ENCODE measurements at places on chromosomes 11 and 22.

- no peak for DNase-seq
Measured at GRCh38 chr11:4577761-4578160, 3.8 kb upstream of the OR52I2 start.

- DNase-seq, result no peak
Measured at GRCh38 chr22:36552289-36552688, 23.3 kb upstream of the EIF3D start.

GRCh38 chr11:19160847-19161246 lies 40.9 kb downstream of the CSRP3 start:
- no peak for DNase-seq

GRCh38 chr11:77435972-77436371 lies 37.9 kb downstream of the PAK1 start:
- DNase-seq, result no peak

DNA sequence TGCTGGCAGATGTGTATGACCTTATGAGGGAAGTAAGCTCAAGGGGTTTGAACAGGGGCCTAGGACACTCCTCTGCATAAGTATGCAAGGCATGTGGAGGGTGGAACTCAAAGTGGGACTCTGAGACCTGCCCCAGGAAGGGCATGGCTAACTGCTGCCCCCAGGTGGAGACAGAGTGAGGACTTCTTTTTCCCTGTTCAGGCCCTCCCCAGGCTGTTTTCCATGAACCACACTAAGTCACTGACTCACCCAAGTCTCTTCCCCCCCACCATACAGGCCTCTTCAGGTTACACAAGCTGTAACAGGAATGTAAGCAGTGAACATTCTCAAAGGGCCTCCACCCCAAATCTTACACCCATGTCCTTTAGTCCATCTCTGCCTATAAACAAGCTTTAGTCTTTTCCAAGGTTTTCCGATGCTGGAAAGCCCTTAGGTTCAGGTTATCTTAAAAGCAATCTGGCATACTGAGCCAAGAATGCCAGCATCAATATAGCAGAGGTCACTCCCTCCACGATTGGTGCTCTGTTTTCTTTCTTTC lies 13.1 kb downstream of the EEF1G start:
- DNase-seq, result no peak

DNA sequence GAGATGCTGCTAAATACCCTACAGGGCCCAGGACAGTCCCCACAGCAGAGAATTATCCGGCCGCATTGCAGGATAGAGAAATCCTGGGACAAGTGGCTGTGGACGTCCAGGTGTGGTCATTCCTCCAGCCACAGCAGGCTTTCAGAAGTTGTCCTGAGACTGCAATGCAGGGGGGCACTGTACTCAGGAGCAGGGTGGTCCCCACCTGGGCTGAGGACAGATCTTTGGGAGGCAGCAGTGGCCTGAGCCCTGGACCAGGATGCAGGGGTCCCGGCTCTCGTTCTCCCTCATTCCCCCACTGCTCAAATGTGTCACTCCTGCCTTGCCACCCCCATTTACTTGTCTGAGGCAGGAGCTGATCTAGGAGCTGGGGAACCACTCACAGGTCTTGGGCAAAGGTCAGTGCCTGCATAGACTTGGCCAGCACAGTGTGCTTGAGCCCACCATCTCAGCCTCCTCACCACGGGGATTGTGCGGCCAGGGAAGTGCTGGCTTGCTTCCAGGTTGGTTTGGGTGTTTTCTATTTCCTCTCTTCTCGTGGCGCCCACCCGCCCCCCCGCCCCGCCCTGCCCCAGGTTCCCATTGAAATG lies 15.3 kb downstream of the LINC01488 start:
- DNase-seq, result no peak

GRCh38 chr11:100578831-100579311 lies 108.2 kb upstream of the ARHGAP42 start:
- DNase-seq, result no peak

DNA sequence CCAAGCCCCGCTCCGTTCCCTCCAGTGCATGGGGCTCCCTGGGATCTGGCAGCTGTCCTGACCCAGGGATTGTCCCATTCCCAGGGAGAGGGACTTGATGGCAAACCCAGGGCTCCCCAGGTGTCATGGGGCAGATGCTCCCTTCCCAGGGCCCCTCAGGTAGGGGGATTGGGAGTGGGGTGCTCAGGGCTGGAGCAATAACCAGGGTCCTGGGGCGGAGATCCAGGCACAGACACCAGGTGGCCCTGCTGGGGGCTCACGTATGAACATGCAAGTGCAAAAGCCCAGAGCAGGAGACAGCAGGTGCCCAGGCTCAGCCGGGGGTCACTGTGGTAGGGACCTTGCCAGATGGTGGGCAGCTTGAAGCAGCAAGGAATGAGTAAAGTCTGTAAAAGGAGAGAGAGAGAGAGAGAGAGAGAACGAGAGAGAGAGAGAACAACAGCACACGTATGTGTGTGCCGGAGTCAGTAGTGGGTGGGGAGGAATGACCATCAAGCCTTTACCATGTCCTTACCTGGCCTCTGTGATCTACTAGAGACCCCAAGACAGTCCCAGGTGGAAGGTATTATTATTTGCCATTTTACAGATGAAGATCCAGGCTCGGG lies 19.3 kb upstream of the MPPED1 start:
- no peak for DNase-seq

- no peak for DNase-seq
Measured at GRCh38 chr22:35866651-35867050, 149.0 kb downstream of the APOL5 start.

- DNase-seq, result no peak
Measured at GRCh38 chr11:44351006-44351660, 41.2 kb upstream of the ALX4 start.

GRCh38 chr11:78876676-78877075 lies 302.0 kb upstream of the NARS2 start:
- no peak for DNase-seq

DNA sequence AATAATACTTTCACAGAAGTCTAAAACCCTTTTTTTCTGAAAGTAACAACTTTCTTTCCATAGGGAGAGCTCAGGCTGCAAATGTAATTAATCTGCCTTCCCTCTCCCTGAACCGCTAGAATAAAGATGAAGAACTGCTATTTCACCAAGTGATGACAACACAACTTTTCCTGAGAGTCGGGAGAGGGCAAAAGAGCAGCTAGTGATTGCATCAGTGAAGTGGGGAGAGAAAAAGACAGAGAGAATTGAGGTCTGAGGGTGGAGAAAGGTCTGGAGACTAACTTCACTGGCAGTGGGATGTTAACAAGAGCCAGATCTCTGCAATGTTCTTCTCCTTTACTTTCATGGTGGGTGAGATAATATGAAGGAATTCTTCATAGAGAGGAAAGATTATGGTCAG lies 10.9 kb upstream of the MPEG1 start:
- DNase-seq, result no peak

- no peak for DNase-seq
Measured at GRCh38 chr11:82676483-82677094, 57.1 kb downstream of the FAM181B start.

DNA sequence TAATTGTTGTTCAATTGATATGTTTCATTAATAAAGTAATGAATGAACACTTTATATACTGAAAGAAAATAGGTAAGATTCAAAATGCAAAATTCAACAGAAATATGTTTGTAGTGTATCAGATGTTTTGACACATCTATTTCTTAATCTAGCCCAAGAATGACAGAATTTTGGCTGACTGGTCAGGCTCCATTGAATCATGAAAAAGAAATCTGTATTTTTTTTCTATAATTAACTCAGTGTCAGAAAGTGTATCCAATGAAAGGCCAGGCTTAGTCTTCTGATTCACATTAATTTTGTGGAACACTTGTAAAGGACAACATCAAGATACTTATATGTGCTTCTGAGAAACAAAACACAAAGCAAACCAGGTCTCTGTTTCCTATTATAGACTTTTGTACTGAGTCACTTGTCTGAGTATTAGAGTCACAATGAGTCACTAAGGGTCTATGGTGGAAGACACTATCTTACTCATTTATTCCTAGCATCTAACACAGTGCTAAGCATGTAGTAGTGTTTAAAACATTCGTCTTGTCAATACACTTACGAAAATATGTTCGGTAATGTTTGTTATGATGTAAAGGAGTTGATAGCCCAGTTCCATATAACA lies 297.7 kb upstream of the CCDC90B start:
- DNase-seq, result no peak

DNA sequence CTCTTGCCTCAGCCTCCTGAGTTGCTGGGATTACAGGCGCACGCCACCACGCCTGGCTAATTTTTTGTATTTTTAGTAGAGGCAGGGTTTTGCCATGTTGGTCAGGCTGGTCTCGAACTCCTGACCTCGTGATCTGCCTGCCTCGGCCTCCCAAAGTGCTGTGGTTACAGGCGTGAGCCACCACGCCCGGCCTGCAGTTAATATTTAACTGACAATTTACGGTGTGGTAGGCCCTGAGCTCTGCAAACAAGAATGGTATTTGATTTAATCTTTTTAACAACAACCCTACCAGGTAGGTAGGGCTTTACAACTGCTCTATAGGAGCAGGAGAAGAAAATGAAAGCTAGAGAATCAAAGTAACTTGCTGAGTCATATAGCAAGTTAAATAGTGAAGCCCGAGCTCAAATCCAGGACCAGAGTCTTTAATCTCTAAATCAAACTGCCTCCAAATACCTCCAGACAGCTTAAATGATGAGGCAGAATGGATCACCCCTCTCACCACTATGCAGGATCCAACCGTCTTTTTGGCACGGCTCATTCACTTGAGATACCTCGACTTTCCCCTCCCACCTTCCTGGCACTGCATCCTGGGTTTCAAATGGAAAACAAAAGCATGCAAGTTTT lies 9.4 kb downstream of the UEVLD start:
- DNase-seq, result no peak

GRCh38 chr11:2996976-2997375 lies 4.8 kb upstream of the NAP1L4 start:
- no peak for DNase-seq

DNA sequence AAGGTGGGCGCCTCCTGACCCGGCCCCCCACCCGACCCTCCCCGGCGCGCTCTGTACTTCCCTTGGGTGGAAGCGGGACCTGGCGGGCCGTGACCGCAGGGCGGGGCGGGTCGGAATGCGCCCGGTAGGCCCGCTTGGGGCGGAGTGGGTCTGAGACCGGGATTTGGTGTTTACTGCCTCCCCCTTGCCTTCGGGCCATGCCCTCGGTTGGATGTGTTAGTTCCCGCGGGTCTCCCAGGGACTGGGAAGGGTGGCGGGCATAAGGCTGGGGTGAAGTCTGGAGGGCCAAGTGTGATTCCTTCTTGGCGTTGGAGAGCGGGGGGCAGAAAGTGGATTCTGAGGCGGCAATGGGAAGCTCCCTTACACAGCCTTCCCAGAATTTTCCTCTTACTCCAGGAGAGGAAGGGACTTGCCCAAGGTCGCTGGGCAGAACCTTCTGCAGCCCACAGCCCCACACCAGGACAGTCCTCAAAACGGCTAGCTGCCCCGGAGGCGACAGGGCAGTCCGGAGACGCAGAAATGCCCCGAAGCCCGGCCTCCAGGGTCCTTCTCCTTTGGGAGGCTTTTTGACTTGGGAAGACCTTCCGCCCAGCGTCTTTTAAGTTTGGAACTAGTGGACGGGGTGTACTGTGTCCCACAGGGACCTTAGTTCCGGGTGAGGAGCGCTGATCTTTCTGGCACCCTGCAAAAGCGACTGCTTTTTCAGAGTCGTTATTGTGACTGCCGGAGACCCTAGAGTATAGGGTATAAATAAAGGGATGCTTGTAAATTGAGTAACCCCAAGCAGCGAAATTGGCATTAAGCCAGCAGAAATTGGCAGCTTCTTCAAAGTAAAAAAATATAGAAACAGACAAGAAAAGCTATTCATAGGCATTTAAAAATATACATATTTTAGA lies 647 bp downstream of the SWAP70 start:
- DNase-seq, result no peak

DNA sequence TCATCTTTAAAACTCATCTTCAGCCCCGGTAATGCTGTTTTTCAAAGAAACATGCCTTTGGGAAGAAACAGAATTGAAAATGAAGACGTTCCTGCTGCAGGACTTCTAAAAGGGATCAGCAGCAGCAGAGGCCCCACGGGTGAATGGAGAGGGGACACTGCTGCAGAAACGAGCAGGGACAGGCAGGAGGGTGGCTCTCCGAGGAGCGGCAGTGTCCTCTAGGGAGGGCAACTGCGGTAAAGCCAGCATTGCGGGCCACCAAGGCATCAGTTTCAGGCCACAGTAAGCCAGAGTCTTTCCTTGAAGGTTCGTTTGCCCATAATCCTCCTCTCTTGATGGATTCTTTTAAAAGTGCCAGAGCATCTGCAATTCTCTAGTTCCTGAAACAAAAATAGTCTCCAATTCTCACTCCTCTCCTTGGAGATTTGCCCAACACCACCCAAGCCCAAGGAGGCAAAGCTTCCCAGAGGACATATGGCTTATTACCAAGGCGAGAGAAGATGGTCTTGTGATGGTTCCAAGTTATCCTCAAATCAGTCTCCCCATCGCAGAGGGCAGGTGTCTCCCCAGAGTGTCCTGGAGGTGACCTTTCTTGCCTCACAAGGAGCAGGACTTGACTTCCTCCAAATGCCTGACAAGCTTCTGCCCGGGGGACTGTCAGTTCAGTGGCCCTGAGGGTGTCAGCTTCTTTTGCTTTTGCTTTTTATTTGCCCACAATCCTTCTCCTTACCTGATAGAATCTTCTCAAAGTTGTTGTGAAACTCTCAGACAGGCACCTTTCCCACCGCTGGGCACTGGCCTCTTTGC lies 341.1 kb upstream of the B3GAT1 start:
- DNase-seq, result no peak

DNA sequence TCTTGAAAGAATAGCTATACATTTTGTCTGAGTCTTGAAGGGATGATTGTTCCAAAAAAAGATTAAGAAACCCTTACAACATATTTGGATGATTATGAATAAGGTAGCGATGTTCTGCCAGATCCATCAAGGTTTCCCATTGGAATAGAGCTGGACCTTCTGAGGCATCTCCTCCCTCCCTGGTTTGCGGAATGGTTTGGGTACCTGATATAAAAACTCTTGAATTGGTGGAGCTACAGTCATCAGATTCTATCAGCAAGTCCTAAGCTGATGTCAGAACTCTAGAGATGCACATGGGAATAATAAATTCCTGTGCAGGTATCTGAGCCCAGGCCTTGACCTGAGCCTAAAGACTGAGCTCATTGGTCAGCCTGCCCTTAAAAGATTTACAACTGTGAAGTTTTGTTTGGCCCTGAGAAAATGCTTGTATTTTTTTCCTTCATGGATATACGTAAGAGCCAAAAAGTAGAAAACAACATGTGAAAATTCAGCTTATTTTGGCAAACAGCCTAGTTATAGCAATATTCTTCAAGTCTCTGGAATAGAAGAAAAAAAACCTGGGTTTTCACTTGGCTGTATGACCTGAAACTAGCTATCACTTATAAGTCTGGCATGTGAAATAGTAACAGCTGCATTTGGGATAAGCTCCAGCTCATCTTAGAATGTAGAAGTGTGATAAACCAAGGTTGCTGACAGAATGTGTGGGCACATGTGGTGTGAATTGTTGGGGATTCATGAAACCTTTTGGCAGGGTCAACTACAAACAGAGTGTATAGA lies 265.7 kb upstream of the CTSC start:
- no peak for DNase-seq

GRCh38 chr11:23769214-23769613 lies 727.6 kb upstream of the LUZP2 start:
- DNase-seq, result no peak

All from stimulated activated CD8-positive, alpha-beta memory T cell treated with anti-CD3 and anti-CD28 coated beads, Interleukin-15, amount 100 ng/mL, for 48 hours (primary cell).